ENCODE measurements at places on chromosomes 7 and 10.

DNA sequence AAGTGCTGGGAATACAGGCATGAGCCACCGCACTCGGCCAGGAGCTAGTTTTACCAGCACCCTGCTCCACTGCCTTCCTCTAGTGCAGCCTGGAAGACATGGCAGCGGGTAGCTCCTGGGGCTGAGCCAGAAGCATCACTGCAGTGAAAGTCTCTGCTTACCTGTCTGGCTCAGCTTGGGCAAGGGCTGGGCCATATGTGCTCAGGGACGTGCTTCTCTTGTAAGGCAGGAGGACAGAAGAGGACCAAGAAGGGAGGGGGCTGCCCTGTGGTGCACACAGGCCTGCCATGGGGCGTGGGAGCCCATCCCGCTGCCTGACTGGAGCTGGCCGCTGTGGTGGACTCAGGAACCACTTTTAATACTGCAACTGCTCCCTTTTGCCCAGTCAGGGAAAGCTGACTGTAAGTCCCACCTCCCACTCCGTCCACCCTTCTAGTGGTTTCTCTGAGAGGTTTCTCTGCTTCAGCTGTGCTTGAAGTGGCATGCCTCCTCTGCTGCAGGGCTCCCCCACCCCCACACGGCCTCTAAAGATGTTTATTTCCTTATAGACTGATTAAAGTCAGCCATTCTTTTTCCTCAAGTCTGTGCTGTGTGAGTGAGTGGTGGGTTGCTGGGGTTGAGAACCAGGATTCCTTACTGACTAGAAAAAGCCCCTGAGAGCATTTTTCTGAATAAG lies 25.3 kb upstream of the C10orf95 start:
- DNase-seq, result peak; percentile 48

DNA sequence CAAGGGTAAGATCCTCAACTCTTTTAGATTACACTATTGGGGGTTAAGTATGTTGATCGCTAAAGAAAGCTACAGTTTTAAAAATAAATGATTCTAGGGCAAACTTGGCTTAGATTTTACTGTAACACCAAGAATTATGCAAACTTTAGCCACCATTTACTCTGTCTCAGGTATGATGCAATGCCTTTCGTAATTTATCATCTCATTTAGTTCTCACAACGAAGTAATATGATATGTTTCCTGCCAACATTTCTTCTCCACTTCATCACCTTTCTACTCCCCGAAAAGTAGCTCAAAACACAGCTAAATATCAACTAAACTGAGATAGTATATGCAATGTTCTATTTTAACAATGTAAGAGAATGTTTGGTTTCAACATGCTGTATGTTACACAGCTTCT lies 21.1 kb downstream of the FAM133B start:
- no peak for DNase-seq

DNA sequence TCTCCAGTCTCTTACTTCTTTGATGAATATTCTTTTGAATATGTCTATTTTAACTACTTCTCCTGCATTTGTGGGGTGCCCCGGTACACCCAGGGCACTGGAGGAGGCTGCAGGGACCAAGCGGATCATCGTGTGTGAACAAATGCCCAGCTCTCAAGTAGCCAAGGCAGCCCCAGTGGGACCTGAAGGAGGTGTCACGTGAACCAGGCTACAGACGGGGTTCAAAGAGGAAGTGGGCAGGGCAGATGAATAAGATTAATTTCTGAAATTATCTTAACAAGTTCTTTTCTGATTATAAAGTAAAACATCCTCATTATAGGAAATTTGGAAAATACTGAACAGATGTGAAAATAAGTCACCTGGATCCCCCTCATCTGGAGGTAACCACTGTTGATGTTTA lies 78.4 kb upstream of the DUSP5 start:
- no peak for DNase-seq

DNA sequence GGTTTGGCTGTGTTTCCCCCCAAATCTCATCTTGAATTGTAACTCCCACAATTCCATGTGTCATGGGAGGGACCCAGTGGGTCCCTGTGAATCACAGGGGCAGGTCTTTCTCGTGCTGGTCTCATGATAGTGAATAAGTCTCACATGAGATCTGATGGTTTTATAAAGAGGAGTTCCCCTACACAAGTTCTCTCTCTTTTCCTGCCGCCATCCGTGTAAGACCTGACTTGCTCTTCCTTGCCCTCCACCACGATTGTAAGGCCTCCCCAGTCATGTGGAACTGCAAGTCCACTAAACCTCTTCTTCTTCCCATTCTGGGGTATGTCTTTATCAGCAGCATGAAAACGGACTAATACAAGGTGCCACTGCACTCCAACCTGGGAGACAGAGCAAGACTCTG lies 329.2 kb downstream of the TNS3 start:
- DNase-seq, result no peak

DNA sequence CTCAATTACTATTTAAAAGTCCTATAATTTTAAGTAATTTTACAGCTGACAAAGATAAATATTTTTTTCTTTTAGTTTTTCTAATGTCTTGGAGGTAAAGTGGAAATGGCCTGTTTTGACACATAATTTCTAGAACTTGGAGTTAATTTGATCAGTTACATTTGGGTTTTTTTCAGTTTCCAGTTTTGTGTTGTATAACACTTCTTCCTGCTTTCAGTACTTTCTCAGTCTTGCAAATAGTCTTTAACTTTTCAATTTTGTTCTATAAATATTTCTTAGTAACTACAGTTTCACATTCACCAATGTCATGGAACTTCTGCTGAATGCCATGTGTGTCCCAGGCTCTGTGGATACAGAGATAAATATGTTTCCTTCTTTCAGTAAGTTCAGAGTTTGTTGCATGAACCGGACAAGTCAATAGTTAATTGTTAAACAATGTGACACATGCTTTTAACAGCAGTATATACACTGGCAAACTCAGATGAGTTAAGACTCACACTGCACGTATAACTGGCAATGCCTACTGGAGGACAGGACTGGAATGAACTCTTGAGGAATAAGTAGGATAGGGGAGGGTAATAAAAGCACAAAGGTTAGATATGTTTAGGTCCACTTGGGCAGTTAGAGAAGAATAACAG lies 4.6 kb downstream of the SHOC2 start:
- DNase-seq, result no peak

DNA sequence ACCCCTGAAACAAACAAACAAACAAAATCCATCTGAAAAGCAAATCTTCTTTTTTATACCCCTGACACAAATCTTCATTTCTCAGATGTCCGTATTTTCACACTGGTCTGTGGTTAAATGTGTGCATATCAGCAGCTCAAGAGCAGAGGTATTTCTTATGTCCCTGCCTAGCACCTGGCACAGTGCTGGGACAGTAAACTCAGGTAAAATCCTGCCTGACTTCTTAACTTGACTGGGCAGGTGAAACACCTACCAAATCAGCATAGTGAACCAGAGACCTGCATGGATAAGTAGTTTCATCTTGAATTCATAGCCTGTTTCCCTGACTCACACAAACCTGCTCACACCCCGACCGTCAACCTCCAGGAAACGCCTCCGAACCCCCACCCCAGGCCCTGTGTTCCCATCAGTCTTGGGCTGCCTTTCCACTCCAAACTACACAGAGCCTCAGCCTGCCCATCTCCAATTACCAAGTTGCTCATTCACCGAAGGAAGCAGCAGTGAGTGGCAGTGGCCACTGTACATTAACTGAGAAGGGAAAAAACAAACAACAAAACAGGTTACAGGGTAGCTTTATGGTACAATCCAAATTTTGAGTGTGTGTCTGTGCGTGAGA lies 109.9 kb downstream of the HECTD2 start:
- DNase-seq, result no peak

Measured in cerebellum (tissue), 4 donors.